NCI-H1048 (cell line): ENCODE measurements at places on chromosomes 5 and 9.

DNA sequence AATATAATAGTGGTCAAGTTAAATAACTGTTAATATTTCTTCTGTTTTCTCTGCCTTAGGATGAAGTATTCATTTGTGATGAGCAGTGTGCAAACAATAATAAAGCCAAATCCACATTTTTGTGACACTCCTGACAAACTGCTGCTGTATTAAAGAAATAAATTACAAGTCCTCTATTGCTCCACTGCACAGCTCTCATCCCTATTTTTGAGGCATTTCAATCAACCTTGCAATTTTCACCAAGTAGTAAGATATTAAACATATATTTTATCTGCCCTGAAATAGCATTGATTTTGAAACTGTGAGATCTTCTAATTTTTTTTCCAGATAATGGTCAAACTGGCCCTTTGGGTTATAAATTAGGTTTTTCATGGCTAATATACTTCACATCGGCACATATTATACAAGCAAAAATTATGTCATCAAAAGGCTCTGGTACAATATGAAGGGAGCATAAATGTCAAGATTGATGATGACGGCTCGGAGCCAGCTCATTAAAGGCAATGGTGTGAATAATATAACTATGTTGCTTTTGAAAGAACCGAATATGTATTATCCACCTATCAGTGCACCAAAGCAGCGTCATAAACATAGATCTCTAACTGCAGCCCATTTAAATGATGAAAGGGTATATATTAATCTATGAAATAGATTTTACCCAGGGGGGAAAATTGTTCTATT is 764.9 kb downstream of the DNAH5 start:
- no peak for DNase-seq

DNA sequence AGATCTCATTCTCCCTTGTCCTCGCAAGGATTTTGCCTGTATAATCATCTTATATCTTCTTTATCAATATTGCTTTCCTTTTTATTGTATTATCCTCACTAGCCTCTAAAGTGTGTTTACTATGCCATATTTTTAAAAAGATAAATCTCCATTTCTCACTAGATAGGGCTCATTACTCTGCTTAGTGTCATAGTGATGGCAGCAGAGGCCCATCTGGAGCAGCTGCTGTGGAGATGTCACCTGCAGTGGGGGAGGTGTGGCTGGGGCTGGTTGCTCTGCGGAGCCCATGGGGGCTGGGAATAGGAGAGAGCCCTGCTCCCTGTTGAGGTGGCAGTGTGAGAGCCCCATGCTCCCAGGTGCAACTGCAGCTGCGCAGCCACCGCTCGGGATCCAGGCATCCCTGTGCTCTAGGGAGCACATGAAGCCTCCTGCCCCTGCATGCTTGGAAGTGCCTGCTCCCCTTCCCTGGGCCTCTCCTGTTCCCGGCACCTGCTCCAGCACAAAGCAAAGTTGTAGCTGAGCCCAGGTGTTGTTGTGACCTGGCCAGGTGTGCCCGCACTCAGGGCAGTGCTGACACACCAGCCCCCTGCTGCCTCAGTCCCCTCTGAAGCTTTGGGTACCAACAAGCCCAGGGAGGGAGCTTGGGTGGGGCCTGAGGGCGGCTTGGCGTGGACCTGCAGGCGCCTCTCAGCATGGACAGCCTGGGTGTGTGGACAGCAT is 144.6 kb upstream of the MRPS30 start:
- no peak for DNase-seq

- DNase-seq = no peak
Observed at GRCh38 chr5:62498961-62499360, 79.7 kb upstream of the LRRC70 start.

GRCh38 chr5:31671339-31671741 is 32.4 kb downstream of the PDZD2 start:
- DNase-seq = no peak

DNA sequence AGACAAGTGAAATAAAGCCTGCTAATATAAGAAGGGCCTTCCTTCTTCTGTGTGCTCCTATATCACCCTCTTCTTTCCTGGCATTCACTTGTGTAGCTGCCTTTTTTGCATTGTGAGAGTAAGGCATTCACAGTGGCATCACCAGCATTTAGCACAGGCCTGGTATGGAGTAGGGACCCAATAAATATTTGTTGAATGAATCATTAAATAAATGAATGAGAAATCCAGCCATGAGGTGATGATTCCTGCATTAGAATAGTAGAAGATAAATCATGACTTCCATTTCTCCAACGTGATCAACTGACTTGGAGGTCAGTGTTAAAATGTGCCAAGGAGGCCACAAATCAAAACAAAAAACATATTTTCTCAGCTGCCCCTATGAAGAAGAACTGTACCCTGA is 3.9 kb downstream of the PLPPR1 start:
- no peak for DNase-seq

GRCh38 chr5:40873286-40873880 is 32.2 kb downstream of the CARD6 start:
- no peak for DNase-seq

DNA sequence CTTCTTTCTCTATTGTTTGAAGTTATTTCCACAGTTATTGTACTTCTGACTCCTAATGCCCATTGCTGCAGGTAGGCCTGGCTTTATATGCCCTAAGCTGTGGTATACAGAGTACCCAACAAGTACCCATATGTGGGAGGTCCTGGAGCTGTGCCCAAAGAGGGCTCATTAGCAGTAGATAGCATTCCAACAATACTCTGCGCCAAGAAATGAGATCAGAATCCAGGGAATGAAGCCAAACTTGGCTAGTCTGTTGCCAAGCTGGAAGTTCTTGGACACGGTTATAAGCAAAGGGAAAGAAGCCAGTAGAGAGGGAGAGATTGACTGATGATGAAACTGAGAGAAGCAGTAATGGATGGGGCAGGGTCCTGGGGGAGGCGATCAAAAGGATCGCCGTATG is 29.7 kb upstream of the FAM169A start:
- DNase-seq = no peak

DNA sequence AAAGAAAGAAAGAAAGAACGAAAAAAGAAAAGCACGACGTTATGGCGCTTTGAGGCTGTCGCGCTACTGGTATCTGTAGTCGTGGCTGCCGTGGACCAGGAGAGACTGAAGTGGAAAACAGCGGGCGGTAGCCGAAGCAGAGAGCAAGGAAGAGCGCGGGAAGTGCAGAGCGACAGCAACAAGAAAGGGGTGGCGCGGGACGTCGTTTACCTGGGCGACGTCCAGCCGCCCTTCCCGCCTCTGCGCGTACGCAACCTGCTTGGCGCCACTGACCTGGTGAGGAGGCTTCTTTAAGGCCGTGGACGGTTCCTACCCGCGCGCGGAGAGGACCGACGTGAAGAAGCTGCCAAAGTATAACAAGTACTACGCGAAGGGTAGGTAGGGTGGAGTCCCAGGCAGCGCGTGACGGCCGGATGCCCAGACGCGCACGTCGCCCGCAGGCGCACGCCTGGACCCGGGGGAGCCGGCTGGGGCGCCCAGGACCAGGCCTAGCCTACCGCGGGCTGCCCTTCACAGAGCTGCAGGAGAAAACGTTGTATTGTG is 15.4 kb downstream of the CCL28 start:
- no peak for DNase-seq

GRCh38 chr5:149046196-149046829 is 16.5 kb downstream of the SH3TC2 start:
- DNase-seq = no peak

GRCh38 chr5:58378613-58379390 is 81.1 kb downstream of the PLK2 start:
- no peak for DNase-seq

DNA sequence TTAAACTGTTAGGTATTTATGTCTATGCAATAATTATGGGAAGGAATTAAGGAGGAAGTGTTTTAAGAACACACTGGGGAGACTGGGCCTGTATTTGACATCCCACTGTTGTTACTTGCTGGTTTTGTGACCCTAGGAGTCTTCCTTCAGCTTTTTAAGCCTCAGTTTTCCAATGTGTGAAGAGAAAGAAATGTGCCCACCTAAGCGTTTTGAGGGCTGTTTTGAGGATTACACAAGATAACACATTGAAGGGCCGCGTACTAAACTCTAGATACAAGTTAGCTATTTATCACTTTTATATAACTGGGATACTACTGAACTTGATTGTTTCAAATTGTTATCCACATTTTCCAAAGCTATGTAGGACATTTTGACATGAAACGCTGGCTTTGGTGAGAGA is 72.5 kb downstream of the NPR3 start:
- no peak for DNase-seq
